IMR-90 (cell line): ENCODE measurements at places on chromosomes 5 and 9. TPM values are rescaled to one million over a fixed set of nuclear protein-coding genes. Genes with fewer than 3 reads are reported as not detected.

DOCK2 gene
- 1.4 and 3.0 TPM in 2 replicates for total RNA-seq

MARVELD2 gene
- total RNA-seq = 0.54 and 0.83 TPM in 2 replicates

RNF208 gene
- not detected in 2 replicates for total RNA-seq

ZCCHC10 gene
- total RNA-seq = 4.1 and 7.2 TPM in 2 replicates
